Activated CD8-positive, alpha-beta T cell treated with anti-CD3 and anti-CD28 coated beads, Interleukin-2, amount 10 ng/mL, durations not matched to agents 7 days and 5 days (primary cell): ENCODE measurements at places on chromosomes 6 and 20. TPM values are rescaled to one million over a fixed set of nuclear protein-coding genes. Genes with fewer than 3 reads are reported as not detected.

DNA sequence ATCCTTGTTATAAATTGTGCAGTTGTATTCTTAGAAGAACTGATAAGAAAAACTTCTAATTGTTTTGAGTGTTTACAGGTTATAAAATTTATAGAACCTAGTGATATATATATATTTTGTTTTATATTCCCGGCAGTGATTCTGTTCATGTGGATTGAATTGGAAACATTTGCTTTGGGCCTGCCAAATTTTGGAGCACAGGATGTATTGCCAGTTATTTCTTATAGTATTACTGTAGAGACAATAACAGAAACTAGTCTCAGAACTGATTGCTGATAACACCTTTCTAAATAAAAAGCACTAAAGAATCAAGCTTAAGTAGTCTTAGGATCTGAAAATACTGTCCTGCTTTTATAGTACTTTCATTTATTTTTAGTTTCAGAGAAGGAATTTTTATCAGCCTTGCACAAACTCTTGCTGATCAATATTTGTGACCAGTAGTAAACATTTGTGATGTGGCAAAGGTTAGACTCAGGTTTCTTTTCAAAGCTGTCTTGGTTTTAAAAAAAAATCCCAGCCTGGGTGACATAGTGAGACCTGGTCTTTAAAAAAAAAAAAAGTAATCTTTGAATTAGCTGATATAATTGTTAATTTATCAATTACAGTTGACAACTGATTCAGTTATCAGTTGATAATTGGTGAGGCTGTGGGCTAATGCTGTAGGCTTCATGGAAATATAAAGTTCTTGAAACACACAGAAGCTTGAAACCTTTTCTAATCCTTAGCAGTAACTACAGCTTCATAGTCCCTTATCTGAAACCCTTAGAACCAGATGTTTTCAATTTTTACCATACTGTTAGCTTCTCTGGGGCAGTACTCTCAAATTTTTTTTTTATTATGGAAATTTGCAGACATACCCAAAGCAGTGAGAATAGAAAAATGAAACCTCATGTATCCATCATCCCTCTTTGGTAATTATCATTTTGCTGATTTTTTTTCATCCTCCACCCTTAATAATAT is 42.4 kb downstream of the RNGTT start:
- no peak overlapping the region for H3K4me3 ChIP-seq
- peaks cover 14% of the 10 kb centered on the region for H3K4me1 ChIP-seq
- H3K27me3 ChIP-seq, result no peaks in the 10 kb centered on the region
- DNase-seq, result no peak
- H3K27ac ChIP-seq, result no peak overlapping the region

Gene TMEM200A
- total RNA-seq, result 2.6 TPM

Gene PPIL6
- 0.16 TPM for total RNA-seq

- H3K4me3 ChIP-seq, result no peak overlapping the region
- no peaks in the 10 kb centered on the region for H3K36me3 ChIP-seq
- H3K27me3 ChIP-seq, result peaks cover 14% of the 10 kb centered on the region
- H3K27ac ChIP-seq, result no peak overlapping the region
Measured at GRCh38 chr6:116447496-116448011, 13.6 kb upstream of the CALHM6 start.
